CD14-positive monocyte (primary cell): ENCODE measurements at places on chromosomes 1 and 21. TPM values are rescaled to one million over a fixed set of nuclear protein-coding genes. Genes with fewer than 3 reads are reported as not detected.

EXO1 gene
- 0.26 TPM for polyA plus RNA-seq

PTPN22 gene
- polyA plus RNA-seq: 43.7 TPM

CHML gene
- 3.4 TPM for polyA plus RNA-seq

PEX11B gene
- 7.7 and 12.0 TPM in 2 replicates for polyA plus RNA-seq

PCSK9 gene
- not detected in 2 replicates for polyA plus RNA-seq

SYPL2 gene
- not detected for polyA plus RNA-seq

LDLRAD2 gene
- polyA plus RNA-seq: not detected

FAM131C gene
- not detected for polyA plus RNA-seq

HPCAL4 gene
- polyA plus RNA-seq: 0.03 TPM

KIAA1614 gene
- polyA plus RNA-seq: 0.08 and 0.10 TPM in 2 replicates

CLCA4 gene
- polyA plus RNA-seq: not detected

B3GALT2 gene
- 0.26 TPM for polyA plus RNA-seq

FAM110D gene
- not detected for polyA plus RNA-seq

ACTL8 gene
- polyA plus RNA-seq: not detected

OR2L13 gene
- not detected in 2 replicates for polyA plus RNA-seq
